ENCODE measurements at places on chromosomes 1 and 21. TPM values are rescaled to one million over a fixed set of nuclear protein-coding genes. Genes with fewer than 3 reads are reported as not detected.

Gene C1QC
- total RNA-seq, result 395 TPM

DNA sequence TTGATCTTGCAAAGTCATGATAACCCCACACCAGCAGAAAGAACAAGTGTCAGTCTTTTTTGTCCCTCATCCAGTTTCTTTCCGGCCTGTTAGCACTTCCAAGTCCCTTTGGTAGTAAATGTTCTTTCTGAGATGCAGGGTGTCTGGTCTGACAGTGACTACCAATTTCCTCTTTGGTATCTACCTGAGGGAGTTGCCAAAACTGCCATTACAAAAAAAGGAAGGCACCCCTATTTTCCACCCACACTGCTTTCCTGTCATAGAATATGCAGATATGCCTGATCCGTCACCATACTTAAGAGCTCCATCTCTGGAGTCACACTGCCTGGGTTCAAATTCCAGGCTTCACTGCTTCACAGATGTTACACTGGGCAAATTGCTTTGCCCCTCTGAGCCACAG is 72.4 kb downstream of the ZNF281 start:
- DNase-seq, result no peak

DNA sequence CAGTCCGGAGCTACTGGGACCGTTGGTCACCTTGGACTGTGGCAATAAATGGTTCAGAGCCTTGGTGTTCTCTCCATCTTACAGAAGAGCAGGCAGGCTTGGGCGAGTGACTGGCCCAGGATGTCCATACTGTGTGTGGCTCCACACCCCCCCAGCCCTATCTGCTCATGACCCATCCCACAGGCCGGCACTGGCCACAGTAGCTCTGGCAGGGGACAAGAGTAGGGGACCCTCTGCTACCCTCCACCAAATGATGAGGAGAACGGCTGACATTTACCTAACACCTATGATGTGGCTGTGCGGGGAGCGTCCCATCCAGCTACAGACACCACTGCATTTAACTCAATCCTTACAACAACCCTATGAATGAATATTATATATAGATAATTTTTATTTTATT is 13.3 kb downstream of the LDLRAD2 start:
- DNase-seq, result no peak

DNA sequence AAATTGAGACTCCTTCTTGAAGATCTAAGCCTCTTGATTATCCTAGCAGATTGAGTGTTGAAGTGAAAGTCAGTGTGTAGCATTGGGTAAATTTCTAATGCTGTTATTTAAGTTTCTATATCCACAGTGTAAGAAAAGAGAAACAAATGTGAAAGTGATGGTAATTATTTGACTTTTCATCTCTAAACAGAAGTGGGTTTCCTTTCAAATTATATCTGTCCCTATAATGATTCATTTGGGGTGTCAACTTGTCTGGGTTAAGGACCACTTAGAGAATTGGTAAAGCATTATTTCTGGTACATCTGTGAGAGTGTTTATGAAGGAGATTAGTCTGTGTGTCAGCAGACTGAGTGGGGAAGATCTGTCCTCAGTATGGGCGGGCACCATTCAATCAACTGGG is 133.0 kb upstream of the HMCN1 start:
- DNase-seq, result no peak

Data from heart left ventricle (tissue), 16 donors.